ENCODE measurements at places on chromosomes 5 and 9.

- DNase-seq = no peak
These were observed 290.5 kb upstream of the TAS2R1 start for GRCh38 chr5:9920697-9921096.

DNA sequence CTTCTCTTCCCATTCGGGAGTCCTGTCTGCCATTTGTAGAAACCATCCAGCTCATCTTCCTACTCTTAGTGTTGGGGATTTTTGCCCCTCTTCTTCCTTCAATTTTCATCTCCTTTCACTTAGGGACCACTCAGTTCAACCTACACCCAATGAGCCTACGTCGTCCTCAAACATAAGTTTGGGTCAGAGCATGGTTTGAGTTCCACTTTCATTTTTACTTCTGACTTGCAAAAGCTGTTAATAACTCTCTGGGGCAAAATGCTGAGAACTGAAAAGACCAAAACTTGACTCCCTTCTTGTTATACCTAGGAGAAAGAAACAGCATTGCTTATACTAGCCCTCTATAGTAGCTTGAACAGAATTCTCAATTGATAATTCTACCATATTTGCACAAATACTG, 381.5 kb upstream of the MPDZ start:
- DNase-seq = no peak

DNA sequence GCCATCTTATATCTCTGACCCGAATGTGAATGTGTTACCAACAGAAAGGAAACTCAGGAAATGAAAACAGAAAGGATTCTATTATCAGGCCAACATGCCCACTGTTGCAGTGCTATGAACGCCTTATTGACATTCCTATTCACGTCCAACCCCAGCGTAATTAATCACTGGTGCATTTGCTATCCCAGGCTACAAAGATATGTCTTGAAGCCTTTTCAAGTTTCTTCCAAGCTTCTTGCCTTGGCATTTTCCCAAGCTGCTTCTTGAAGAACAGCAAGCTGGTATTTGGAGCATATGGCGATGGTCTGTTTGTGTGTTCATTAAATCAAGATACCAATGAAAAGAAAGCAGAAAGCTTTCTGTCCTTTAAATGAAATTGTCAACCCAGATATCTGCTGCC, 579.2 kb upstream of the ZNF462 start:
- no peak for DNase-seq

DNA sequence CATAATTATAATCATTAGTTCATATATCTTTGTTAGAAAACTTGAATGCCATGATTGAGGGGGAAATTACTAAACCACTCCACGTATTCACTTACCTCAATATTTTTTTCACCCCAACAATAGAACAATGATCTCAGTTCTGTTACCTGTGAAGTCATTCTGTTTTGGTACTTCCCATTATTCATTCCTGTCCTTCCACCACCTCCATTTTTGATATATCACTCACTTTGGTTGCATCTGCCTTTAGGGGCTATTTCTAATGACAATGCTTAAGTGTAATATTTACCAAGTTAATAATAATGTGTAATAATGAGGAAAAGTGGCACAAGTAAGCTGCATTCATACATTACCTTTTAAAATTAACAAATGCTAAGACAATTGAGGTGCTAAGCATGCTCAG, 218.4 kb downstream of the SPATA31D1 start:
- no peak for DNase-seq

GRCh38 chr5:75640395-75640794, 29.1 kb downstream of the ANKDD1B start:
- peak; percentile 84 for DNase-seq

DNA sequence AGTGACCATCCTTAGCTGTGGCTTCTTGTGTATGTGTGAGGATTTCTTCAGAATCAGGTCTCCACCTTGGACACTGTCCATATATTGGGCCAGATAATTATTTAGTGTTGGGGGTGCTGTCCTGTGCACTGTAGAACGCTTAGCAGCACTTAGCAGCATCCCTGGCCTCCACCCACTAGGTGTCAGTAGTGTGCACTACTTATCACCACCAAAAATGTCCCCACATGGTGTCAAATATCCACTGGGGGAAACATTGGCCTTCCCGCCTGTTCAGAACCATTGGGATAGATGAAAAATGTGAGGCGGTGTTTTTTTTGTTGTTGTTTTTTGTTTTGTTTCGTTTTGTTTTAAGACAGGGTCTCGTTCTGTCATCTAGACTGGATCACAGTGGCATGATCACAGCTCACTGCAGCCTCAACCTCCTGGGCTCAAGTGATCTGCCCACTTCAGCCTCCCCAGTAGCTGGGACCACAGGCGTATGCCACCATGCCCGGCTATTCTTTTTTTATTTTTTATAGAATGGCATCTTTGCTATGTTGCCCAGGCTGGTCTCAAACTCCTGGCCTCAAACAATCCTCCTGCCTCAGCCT, 67.7 kb downstream of the TENT4A start:
- DNase-seq = no peak

DNA sequence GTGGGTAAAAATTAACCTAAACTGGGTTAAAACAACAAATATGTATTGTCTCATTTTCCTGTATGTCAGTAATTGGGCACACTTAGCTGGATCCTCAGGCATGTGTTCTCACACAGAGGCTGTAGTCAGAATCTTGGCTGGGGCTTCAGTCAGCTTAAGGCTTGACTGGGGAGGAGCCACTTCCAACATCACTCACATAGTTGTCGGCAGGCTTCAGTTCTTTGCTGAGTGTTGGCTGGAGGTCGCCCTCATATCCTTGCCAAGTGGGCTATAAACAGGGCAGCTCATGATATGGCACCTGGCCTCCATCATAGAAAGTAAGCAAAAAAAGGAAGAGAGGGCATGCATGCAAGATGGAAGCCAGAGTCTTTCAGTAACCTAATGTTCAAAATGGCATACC, 173.0 kb downstream of the GIN1 start:
- DNase-seq = no peak

DNA sequence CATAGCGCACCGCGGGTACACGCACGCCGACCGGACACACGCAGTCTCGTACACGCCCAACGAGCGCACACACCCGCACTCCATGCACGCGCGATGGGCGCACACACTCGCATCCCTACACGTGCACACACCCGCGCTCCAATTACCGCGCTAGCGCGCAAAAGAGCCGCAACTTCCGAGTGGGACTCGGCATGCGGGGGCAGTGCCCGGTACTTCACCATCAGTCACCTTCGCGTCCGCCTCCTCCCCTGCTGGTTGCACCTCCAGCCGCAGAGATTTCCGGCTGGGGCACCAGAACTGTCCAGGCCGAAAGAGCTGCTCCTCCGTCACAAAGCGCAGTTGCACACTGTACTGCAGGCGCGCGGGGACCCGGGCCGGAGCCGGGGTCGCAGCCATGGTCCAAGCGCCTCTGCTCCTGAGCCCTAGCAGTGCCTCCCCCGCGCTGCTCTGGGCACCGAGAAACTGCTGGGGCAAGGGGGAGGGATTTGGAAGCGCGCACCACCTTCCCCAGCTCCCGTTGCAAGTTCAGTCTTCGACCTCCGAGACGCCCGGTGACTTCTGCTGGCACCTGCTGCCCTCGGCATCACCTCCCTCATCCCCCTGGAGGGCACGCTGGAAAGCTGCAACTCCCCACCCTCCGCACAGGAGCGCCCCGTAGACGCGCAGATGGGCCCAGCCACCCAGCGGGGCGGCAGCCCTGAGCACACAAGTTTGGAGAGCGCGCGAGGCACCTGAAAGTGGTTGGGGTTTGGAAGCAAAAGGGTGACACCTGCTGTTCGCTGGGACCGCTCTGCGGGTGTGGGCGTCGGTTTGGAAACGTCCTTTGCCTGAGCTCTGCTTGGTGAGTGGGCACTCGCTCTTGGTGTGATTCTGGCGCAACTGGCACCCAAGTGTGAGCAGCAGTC, 337.4 kb upstream of the PUM3 start:
- DNase-seq = no peak

DNA sequence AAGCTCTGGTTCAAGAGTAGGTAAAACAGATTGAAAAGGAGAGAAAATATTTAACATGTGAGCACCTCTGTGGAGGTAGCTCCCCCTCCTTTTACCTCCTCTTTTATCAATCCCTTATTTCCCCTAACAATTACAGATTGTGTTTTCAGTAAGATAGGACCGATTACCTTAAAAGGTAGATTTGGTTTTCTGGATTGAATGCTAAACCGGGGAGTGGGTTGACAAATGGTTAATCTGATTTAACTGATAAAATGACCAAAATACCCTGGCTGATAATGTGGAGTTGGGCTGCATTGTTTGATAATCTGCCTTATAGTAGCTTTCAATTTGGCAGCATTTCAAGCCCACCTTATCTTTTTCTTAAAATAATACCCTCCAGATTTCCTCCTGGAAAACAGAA, 83.9 kb downstream of the EGFLAM start:
- no peak for DNase-seq

DNA sequence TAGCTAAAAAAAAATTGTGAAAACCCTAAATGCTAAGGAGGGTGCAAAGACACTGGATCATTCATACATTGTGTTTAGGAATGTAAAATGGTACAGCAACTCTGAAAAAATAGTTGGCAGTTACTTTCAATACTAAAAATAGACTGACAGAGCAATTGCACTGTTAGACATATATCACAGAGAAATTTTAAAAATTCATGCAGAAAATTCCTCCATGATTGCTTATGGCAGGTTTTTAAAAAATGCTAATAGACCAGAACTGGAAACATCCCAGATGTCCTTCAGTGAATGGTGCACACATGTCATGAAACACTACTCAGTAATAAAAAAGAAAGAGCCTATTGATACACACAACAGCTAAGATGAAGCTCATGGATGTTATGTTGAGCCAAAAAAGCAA, 349.8 kb upstream of the DAB2 start:
- no peak for DNase-seq

DNA sequence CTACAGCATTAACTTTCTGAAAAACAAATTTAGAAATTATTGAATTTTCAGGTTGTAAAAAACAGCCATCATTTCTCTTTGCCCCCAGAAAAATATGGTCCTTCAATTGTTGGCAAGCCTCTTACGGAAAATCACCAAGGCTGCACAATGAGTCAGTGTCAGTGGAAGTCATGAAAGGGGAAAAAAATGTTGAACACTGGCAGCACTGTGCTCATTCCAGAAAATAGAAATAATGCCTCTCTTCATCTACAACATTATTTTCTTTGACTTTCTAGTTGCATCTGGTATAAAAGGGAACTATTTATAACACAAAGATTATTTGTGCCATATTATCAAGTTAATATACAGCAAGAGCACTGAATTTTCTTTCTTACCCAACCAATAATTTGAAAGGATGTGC, 26.7 kb upstream of the STK32A start:
- DNase-seq = no peak

- DNase-seq = peak; percentile 19
These were observed 548.4 kb downstream of the LRRC70 start for GRCh38 chr5:63127054-63127453.

DNA sequence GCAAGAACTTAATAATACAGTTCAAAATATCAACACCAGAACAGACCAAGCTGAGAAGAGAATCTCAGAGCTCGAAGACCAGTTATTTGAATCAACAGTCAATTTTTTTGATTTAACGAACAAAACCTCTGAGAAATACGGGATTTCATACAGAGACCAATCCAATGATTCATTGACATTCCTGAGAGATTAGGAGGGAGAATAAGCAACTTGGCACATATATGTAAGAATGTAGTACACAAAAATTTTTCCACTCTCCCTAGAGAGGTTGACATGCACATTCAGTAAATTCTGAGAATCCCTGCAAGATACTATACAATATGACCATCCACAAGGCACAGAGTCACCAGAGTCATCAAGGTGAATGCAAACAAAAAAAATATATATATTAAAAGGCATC, 1577.3 kb upstream of the C9orf72 start:
- DNase-seq = no peak

All from fibroblast of skin of left biceps (primary cell).